ENCODE measurements at places on chromosomes 3 and 15.

DNA sequence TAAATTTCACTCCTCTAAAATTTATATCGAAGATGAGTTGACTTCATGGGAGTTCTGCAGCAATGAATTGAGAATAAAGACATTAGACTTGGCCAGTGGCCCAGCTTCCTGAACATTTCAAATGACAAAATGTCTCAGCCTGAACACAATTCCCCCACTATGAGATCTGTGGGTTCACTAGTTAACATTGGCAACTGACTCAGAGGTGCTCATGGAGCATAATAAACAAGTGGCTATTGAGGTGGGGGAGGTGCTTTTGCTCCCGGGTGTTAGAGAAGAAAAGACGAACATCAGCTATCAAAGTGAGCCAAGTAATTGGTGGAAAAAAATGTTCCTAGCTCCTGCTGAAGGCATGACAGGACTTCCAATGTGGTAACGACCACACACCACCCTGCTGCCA is 6.3 kb downstream of the ATP13A4 start:
- no peak for DNase-seq

- peak; percentile 39 for DNase-seq
Measured at GRCh38 chr3:134718726-134719125, 67.9 kb upstream of the KY start.

- no peak for DNase-seq
Measured at GRCh38 chr15:54026258-54026657, 48.0 kb downstream of the UNC13C start.

- no peak for DNase-seq
Measured at GRCh38 chr3:153894857-153895256, 226.3 kb upstream of the ARHGEF26 start.

DNA sequence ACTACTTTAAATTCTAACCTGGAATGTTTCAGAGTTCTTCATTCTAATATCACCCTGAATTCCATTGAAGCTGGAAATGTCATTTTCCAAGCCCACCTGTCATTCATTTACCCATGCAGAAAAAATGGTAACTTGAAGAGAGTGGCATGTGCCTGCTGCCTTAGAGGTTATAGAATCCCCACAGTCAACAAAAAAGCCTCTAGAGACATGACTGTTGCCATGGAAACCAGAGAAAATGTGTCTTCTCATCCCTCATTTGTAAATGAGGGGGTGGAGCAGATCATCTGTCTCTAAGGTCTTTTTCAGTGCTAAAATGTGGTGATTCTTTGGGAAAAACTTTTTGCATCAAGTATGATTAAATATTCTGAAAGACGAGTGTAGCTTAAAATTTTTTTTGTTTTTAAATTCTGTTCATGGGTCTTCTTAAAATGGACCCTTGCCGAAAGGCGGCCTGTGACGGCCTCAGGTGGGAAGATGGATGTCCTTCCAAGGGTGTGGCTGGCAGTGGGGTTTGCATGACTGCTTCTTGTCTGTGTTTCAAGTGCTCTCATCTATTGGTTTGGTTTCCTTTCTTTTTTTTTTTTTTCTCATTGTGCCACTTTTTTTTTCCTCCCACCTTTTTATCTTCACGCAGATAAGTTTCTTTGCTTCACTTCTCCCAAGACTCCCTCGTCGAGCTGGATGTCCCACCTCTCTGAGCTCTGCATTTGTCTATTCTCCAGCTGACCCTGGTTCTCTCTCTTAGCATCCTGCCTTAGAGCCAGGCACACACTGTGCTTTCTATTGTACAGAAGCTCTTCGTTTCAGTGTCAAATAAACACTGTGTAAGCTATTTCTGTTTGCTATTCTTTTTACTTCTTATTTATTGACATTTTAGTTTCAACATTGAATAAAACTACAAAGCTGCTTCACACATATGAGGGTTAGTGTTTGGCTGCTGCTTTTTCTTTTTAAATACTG is 23.0 kb downstream of the TPM1 start:
- no peak for DNase-seq

DNA sequence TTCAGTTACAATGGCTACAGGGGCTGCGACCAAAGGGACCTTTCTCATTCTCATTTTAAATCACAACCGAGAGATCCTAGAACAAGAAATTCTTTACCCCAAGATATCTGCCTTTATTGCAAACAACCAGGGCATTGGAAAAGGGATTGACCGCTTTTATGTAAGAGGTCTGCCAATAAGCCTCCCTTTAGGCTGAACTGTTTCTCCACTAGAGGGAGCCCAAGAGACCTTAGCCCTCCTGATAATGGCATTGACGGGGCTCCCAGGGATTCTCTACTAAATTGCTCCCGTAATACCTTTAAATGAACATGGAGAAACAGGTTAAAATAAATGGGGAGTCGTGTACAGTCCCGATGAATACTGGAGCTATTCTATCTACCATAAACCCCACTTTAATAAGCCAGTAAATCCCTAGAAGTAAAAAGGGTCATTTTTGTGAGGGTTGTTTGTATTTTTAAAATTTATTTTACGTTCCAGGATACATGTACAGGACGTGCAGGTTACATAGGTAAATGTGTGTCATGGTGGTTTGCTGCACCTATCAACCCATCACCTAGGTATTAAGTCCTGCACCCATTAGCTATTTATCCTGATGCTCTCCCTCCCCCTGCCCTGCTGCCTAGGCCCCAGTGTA is 7.5 kb upstream of the IGSF10 start:
- DNase-seq, result peak; percentile 80

DNA sequence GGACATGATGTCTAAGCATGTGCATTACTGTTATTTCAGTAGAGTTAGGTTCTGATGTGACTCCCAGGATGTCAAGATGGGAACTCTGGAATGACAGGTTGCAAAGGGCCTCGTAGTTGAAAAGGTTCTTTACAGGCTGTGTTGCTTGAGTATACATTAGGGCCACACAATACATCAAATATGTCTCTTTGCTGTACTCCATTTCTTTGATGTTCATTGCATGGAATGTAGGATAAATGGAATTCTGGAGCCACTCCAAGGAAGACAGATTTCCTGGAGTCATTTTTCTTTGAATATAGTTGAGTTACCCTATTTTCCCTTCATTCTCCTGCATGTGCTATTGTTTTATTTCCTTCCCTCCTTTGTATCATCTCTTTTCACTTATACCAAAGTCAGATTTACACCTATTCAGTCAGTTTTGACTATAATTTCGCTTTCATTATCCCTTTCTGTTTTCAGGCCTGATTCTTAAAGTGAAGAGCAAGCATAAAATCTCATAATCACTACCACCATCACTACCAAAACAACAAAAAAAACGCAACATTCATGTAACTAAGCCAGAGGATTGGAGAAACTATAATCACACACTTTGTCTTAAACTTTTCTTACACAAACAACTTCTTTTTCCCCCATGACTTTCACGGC is 61.2 kb upstream of the PTX3 start:
- no peak for DNase-seq

DNA sequence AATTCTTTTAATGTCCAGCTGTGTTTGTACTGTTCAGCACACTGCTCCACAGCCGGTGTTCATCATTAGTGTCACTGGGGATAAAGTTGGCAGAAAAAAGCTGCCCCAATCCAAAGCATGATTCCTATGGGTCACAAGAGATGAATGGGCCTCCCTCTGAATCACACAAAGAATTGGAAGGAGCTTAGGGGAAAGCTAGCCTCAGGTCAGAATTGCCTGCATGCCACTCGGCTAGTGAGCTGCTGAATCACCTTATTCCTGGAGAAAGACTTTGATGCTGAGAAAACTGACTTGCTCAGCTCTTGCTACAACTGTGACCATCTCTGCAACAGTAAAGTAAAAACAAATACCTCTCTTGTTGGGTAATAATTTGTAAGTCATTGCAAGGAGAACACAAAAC is 3.5 kb downstream of the CCK start:
- peak; percentile 72 for DNase-seq

DNA sequence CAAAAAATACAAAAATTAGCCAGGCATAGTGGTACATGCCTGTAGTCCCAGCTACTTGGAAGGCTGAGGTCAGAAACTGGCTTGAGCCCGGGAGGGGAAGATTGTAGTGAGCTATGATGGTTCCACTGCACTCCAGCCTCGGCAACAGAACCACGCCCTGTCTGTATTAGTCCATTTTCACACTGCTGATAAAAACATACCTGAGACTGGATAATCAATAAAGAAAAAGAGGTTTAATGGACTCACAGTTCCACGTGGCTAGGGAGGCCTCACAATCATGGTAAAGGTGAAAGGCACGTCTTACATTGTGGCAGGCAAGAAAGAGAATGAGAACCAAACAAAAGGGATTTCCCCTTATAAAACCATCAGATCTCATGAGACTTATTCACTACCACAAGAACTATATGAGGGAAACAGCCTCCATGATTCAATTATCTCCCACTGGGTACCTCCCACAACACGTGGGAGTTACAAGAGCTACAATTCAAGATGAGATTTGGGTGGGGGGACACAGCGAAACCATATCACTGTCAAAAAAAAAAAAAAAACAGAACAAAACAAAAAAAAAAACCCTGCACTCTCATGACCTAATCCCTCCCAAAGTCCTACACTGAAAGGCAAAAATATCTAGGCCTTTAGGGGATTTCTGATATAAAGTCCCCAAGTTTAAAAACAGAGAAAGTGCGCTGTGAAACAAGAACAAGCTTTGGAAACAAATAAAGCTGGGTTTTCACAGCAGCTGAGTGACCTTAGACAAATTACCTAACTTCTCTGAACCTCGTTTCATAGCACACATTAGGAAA is 224.7 kb downstream of the IGSF11 start:
- DNase-seq, result no peak

GRCh38 chr3:45509038-45509767 is 85.3 kb upstream of the LIMD1 start:
- DNase-seq, result peak; percentile 91

DNA sequence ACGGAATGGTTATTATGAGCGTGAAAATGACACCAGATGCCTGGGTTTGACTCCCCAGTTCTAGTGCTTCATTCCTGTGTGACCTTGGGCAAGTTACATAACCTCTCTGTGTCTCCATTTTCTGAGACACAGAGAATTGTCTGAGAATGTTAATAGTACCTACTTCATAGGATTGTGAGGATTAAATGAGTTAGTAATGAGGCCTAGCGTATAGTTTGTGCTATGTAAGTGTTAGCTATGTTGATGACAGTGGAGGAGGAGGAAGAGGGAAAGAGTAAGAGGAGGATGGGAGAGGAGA is 150.3 kb downstream of the MEGF11 start:
- DNase-seq, result no peak

- no peak for DNase-seq
Measured at GRCh38 chr3:151226825-151227224, 23.8 kb upstream of the GPR171 start.

DNA sequence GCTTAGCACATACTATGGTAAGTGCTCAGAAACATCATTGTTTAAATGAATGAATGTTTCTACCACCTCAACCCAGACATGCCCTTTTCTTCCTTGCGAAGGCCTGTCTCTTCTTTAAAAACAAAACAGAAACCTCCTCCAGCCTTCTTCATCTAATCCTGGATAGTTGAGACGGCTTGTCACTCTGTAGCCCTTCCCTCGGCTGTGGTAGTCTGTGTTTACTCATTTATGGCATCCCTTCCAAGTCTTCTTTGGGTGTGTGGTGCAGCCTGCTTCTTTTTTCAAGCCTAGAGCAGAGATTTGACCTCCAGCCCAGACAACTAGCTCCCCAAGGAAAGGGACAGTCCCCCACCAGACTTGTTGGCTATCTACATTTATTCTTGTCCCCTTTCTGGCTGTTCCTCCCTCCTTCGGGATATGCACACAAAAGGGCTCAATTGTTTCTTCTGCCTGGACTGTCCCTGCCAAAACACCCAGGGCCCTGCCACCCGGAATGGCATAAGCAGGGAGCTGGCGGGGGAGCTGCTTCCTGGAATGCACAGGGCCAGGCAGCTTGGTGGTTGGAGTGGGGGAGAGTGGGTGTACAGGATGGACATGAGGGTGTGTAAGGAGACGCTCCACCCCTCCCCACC is 67.8 kb downstream of the ITGA11 start:
- no peak for DNase-seq

- no peak for DNase-seq
Measured at GRCh38 chr3:33077976-33078375, 19.0 kb downstream of the GLB1 start.

- peak; percentile 48 for DNase-seq
Measured at GRCh38 chr15:48040166-48040817, 80.5 kb upstream of the SLC24A5 start.

DNA sequence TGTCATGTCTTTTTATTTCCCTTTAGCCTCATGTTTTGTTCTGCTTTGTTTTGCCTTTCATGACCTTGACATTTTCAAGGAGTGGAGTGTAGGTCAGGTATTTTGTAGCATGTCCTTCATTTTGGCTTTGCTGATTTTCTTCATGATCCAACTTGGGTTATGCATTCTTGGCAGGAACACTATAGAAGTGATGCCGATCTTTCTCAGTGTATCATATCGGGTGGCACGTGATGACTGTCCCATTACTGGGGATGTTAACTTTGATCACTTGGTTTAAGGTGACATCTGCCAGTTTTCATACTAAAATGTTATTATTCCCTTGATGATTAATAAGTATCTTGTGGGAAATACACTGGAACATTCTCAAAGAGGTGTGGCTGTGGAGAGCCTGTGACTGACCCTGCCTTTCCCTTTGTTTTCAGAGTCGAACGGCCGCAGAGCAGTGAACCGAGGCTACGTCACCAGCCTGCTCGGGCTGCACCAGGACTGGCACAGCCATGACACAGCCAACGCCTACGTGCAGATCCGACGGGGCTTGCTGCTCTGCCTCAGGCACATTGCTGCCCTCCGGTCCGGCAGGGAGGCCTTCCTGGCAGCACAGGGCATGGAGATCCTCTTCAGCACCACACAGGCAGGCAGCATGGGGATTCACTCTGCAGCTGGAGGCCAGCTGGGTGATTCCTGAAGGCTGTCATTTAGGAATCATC is 167.7 kb downstream of the AGBL1 start:
- no peak for DNase-seq

- DNase-seq, result no peak
Measured at GRCh38 chr3:69219101-69219708, 96.8 kb upstream of the LMOD3 start.

- DNase-seq, result no peak
Measured at GRCh38 chr3:195159814-195160165, 111.2 kb downstream of the XXYLT1 start.

- DNase-seq, result peak; percentile 93
Measured at GRCh38 chr3:149621218-149622005, 36.4 kb downstream of the WWTR1 start.

DNA sequence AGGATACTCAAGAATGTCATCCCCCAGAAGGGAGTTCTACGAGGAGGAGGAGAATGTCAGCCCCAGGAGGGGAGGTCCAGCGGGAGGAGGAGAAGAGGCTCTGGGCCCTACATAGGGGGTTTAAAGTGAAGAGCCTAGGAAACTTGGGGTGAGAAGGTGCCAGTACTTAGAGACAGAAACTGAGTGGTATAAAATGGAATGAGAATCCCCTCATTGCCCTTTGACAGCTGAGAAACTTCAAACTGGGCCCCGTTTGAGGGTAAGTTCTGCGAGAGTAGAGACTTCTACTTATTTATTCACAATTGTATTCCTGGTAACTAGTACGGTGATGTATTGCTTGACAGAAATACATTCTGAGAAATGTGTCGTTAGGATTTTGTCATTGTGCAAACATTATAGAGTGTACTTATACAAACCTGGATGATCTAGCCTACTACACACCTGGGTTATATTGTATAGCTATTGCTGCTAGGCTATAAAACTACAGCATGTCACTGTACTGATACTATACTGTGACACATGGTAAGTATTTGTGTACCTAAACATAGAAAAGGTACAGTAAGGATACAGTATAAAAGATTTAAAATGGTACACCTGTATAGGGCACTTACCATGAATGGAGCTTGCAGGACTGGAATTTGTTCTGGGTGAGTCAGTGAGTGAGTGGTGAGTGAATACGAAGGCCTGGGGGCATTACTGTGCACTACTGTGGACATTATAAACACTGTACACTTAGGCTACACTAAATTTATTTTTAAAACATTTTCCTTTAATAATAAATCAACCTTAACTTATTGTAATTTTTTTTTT is 62.0 kb downstream of the TSC22D2 start:
- peak; percentile 72 for DNase-seq
